ENCODE measurements at places on chromosomes 4 and X.

GRCh38 chr4:88866862-88867550 lies 169.4 kb upstream of the NAP1L5 start:
- no peak for DNase-seq

DNA sequence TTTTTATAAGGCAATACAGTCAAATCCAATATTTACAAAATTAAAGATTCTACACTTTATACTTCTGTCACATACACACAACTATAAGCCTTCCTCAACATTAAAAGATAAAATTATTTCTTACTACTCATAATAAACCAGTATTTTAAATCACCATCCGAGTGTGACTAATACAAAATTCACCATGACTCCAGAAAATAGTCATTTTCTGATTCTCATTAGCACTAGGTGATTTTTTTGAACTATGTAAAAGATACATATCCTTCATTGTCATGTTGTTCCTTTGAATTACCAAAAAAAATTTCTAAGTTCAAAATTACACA lies 646 bp upstream of the SLC7A11 start:
- DNase-seq, result no peak

DNA sequence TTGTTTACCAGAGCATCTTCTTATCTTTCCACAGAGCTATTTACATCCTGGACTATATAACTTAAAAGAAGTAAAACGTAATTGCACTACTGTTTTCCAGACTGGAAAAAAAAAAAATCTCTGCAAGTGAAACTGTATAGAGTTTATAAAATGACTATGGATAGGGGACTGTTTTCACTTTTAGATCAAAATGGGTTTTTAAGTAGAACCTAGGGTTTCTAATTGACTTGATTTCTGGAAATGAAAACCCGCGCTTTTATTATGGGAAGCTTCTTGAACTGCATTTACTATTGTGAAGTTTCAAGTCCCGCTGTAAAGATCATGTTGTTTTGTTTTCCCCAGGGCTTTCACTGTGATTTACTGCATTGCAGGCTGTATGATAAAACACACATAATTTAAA lies 162.7 kb downstream of the STIM2 start:
- DNase-seq, result no peak

DNA sequence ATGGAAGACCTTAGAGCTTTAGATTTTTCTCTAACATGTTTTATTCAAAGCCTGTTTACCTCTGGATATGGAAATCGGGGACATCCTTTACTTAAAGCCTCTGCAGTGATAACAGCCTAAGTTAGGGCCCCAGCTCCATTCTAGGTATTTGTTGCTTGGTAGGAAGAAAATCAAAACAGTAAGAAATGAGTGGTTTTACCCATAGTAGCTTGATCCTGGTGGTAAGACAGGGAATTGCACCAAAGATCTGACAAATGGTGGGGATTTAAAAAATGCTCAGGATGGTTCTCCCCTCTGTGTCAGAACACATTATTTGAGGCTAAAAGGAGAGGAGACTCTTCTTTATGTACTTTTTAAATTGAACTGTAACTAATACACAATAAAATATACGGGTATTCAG lies 52.4 kb downstream of the AFF2 start:
- DNase-seq, result no peak

DNA sequence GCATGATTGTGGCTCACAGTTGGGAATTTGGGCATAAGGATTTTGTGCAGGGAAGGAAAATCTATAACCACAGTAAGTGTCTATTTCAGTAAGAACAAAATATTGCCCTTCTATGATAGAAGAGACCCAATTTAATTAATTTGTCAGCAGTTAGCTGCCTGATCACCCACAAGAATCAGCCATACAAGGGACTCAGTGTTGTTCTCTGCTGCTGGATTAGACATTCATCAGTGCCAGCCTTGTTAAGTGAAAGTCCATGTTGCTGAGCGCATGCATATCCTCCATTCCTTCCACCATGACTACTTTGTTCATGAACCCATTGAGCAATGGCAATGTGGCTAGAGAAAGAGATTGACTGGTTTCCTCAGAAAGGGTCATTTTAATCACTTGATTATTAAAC lies 125.3 kb upstream of the PDHA2 start:
- no peak for DNase-seq

DNA sequence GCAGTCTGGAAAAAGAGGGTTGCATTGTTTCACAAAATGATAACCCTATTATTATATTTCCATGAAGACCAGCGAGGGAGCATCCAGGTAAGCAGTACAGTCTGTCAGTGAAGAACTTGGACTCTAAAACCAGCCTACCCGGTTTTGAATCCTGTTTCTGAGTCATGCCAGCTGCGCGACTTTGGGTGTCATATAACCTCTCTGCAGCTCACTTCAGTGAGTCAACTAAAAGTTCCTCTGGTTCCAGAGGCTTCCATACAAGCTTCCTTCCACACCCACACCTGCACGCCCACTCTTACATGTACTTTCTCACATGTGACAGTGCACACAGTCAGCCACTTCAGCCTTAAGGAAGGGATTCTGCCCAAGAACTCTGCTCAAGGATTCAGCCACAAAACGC lies 49.8 kb upstream of the PRPS2 start:
- no peak for DNase-seq

GRCh38 chrX:7638078-7638710 lies 204.8 kb upstream of the VCX start:
- no peak for DNase-seq

DNA sequence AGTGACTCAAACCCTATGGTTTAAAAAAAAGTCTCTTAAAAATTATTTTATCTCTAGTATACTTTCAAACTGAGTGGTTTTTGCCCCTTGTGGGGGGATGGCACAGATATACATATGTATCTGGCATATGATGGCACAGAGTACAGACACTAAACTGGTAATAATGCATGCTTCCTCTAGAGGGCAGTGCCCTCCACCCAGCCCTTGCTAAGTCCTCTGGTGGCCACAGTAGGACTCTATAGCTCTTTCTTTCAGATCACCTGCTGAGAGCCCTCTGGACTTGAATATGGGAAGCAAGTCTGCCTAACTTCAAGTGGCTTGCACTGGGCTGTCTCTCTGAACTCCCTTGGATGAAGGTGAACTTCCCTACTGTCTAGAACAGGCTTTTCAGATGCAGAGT lies 66.3 kb downstream of the TSPAN7 start:
- no peak for DNase-seq

All from AG08395 (cell line).